ENCODE measurements at places on chromosomes 3 and 15.

GRCh38 chr3:144556392-144556791, 584.8 kb downstream of the DIPK2A start:
- no peak for DNase-seq

DNA sequence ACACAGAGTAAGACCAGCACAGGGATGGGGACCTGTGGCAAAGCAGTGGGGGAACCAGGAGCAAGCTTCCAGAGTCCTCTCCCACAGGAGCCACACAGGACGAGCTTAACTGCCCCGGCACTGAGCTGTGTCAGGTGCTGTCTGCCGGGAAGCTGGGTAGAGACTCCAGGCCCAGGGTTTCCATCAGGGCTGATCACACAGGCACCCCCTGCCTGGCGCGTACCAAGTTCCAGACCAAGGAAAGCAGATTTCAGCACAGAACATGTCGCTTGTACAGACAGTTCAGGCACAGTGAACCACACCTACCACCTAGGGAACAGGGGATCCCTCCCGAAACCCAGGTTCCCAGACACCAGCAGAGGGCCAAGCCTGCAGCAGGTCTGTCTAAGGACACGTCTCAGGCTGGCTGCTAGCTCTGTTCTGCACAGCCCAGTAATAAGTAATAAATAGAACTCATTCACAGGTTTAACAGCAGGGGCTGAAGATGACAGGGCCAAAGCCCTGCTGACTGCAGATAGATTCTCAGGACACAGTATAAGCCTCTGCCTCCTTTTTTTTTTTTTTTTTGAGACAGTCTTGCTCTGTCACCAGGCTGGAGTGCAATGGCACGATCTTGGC, 30.2 kb upstream of the OCA2 start:
- no peak for DNase-seq

DNA sequence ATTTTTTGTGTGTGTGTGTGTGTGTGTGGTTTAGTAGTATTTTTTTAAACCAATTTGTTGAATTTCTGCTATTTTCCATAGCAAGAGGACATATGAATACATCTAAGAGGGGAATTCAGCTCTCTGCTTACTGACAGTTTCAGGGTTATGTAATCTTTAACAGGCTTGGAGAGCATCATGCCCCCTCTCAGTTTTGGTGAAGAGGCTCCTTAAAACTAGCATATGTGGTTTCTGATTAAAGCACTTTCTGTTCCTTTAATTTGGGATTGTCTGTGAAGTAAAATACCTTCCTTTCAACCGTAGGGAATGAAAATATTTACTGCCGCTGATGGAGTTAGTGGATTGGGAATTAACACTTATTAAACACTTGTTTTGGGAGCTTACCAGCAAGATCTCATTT, 19.4 kb upstream of the NFKBIZ start:
- DNase-seq = no peak

GRCh38 chr3:16300881-16301359, 35.9 kb downstream of the OXNAD1 start:
- no peak for DNase-seq

DNA sequence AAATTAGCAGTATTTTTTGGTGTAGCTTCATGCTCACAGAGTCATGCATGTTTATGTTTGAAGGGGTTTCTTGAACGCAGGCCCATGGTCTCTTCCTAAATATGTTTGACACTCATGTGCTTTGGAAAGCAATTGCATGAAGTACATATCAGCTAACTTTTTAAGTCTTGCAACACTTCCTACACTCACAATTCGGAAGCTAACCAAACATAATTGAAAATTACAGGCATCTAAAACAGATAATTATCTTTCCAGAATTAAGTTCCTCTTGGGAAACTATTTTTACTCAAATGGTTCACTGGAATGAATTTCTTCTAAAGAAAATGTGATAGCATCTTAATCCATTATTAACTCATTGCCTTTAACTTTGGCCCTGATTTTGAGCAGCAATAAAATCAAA, 438.9 kb downstream of the RAP2B start:
- no peak for DNase-seq

DNA sequence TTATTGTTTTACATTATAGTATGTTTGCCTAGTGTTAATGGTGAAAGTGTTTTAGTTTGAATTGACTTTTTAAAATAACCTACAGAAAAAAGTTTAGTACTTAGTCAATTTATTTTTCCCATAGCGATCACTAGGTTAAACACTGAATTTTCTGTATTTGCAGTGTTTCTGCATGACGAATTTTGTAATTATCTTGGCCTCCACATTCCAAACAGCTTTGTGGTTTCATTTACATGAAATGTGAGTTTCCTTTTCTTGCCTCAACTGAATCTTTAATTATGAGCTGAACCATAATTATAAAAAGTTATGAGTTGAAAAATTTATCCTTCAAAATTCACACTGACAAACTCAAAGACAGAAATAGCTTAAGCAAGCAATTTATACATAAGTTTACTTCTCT, 235.5 kb downstream of the CTNNB1 start:
- DNase-seq = no peak

DNA sequence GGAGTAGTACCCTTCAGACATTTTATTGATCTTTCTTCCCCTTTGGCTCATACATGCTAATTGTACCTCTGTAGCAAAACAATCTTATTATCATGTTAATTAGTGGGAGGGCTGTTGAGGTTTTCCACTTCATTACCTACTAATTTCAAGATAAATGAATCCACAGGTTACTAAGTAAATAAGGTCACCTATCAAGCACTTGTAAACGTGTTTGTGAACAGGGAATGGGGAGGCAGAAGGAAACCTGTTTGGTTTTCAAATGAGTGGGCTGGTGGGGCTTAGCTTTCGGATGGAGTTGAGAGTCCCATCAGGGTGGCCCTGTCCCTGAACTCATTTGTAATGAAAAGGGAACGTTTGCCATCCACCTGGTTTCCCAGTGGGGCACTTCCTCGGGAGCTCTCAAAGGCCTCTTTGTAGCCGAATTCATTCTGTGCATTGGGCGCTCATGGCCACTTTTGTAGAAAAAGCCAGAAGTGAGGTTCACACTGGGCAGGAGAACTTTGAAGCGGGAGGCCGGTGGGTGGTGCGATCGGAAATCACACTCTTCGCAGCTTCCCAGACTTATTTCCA, 419.8 kb upstream of the NR2F2 start:
- DNase-seq = no peak

Measured in activated CD4-positive, CD25-positive, alpha-beta regulatory T cell (primary cell).